ENCODE measurements at places on chromosomes 2 and 18.

GRCh38 chr2:70750320-70750719 is 17.7 kb downstream of the ADD2 start:
- DNase-seq = no peak

DNA sequence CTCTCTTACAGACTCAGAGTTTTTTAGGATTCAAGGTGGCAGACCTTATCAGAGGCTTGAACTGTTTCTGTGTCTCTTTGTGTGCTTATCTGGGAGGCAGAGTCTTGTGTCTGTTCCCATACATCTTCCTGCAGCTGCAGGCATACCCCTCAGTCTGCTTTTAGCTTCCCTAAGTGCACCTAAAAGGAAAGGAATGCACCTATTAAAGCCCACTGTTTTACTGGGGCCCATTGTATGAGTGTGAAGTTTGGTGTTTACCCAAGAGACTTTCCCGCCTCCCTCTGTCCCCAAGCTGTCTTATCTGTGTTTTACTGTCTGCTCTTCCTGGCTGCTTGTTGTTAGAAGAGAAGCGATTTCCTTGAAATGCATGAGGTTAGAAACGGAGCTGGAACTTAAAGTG is 1757.3 kb upstream of the PIK3C3 start:
- DNase-seq = no peak

GRCh38 chr2:96759548-96759947 is 1.2 kb upstream of the CNNM4 start:
- no peak for DNase-seq

DNA sequence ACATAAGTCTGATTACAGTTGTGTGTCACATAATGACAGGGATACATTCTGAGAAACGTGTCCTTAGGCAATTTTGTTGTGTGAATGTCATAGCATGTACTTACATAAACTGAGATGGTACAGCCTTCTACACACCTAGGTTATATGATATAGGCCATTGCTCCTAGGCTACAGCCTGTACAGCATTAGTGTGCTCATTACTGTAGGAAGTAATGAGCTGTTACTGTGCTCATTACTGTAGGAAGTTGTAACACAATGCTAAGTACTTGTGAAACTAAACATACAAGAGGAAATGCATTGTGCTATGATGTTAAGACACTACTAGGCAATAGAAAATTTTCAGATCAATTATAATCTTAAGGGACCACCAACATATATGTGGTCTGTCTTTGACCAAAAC is 72.8 kb downstream of the UPP2 start:
- DNase-seq = no peak

DNA sequence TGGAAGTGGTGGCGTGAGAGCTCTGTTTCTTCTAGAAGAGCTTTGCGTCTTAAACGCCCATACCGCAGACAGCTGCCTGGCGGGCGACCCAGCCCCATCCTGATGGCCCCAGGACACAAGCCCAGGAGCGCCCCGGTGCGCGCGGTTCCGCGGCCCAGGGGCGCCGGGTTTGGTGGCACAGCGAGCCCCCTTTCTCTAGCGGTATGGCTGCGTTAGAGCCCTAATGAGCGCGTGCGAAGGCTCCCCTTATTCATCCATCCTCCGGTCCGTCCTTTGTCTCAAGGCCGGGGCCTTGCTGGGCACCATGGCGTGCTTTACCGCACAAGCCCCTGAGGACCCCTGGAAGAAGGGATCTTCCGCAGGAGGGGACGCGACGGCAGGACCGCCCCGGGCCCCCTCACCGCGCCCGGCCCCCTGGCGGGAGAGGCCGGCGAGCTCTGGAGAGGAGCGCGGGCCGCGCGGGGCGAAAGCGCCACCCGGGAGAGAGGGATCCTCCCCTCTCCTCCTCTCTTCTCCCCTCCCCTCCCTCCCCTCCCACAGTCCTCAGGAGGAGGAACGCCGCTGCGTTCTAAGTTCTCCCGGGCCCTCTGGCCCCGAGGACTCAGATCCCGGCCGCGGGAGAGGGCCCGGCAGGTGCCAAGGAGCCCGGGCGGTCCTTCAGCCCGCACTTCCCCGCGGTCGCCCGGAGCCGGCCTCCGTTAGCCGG is 626 bp upstream of the SLC1A4 start:
- DNase-seq = peak; percentile 57

DNA sequence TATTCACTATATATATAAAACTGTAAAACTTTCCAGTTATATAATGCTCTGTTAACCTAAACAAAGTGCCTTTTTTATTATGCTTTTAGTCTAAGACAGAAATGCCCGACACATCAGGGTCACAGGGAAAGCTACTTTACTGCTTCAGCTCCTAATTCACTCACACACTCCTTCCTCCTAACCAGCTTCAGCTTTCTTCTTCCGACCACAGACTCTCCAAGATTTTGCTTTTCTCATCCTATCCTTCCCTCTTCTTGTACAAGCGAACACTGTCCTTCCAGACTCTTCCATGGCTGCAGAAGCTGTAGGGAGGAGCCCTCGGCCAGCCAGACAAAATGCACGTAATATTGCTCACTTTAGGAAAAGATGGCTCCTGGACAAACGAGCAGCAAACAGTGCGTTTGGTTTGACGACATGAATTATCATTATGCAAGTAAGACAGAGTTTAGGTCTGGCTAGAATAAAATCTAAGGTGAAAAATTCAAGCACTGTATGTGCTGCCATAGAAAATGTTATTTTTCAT is 47.5 kb upstream of the HNRNPA3 start:
- DNase-seq = no peak

GRCh38 chr2:223007531-223007930 is 44.5 kb upstream of the KCNE4 start:
- DNase-seq = no peak

DNA sequence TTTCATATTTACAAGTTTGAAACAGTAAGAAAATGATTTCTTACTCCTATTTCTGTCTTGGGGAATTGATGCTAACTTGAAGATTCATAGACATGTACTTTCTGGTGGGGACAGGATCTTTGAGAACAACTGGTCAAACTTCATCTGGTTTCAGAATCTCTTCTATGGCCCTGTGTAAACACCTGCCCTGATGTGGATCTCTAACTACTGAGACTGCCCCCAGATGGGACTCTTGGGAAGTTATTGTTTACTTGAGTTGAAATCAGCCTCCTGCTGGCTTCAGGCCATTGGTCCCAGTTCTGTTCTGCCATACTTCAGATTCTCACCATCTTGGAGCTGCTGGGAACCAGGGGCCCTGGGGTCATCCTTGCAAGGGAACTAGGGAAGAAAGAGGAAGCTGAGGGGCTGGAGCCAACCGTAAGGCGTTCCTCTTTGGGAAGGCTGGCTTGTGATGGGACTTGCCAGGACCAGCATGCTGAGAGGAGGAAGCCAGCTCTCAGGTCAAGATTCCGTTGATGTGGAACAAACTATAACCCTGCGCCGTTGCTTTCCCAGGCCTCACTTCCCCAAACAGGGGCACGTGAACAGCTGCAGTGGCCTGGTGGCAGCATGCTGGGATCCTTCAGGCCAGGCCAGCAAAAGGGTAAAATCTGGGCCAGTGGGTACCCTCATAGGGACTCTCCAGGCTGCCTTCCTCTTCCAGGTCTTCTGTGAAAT is 135.5 kb upstream of the CXCR4 start:
- no peak for DNase-seq

DNA sequence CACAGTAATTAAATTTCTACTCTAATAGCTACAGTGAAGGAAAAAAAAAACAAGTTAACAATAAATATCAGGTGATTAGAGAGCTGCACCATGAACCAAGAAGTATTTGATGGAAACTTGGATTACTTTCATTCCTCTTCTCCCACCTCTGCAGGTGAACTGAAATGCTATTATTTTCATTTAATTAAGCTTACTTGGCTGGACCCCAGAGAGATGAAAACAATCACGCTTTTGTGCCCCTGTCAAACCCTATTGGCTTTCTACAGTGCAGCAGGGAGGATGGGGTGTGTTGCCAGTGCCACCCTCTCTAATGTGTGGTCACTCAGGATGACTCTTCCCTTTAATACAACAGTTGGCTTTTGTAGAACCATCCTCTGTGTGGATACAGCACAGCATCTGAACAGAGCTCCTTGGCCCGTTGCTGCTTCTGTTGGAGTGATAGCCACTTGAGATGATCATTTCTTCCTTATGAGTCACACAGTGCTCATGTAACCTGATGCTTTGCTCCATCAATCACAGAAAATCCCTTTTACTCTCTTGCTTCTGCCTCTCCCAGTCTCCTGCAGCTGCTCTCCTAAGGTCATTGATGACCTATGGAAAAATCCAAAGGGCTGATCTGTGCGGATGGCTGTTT is 5.5 kb upstream of the ARL4C start:
- DNase-seq = no peak

DNA sequence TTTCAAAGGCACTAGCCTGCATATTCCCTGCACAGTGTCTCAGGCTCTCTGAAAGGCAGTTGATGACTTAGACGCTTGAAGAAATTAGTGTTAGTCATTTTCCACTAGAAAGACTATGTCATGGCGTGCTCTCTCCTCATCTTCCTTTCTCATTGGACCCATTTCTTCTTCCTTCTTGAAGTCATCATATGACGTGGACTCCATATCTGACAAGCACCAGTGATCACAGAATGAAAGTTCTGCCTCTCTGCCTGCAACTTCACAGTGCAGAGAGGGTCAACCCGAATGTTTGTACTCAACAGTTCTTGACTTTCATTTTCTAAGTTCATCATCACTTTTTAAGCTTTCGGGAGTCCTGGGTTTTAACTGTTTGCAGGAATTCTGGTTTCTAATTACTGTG is 63.7 kb upstream of the CYRIA start:
- DNase-seq = no peak
